ENCODE measurements at places on chromosomes 16 and 17. TPM values are rescaled to one million over a fixed set of nuclear protein-coding genes. Genes with fewer than 3 reads are reported as not detected.

- H3K27me3 ChIP-seq, result no peaks in the 10 kb centered on the region
- no peak overlapping the region for H3K4me3 ChIP-seq
Measured at GRCh38 chr17:49249890-49250522, 19.4 kb upstream of the PHOSPHO1 start.

DNA sequence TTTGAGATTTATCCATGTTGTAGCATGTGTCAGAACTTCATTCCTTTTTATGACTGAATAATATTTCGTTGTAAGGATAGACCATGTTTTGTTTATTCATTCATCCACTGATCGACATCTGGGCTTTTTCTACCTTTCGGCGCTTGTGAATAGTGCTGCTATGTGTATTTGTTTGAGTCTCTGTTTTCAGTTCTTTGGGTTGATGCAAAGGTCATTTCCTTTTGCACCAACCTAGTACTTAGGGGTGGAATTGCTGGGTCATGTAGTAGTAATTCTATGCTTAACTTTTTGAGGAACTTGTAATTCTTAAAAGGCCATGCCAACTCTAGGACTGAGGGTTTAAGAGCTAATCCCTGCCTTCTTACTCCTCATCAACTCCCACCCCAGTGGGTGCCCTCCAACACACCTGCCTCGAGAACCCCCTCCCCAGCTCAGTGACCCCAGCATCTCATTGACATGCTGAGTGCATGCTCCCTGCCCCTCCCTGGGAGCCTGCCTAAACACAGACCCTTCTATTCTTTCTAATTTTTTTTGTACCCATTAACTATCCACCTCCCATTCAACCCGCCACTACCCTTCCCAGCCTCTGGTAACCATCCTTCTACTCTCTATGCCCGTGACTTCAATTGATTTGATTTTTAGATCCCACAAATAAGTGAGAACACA is 51.2 kb downstream of the ABAT start:
- 0 out of 2 replicates have a peak, but pooled peaks cover 13% of the 10 kb centered on the region for H3K27me3 ChIP-seq
- no peaks in the 10 kb centered on the region for H3K36me3 ChIP-seq
- DNase-seq, result no peak
- H3K4me3 ChIP-seq, result no peak overlapping the region
- no peak overlapping the region for H3K27ac ChIP-seq
- H3K4me1 ChIP-seq, result no peaks in the 10 kb centered on the region

- no peaks in the 10 kb centered on the region for H3K4me1 ChIP-seq
- no peaks in the 10 kb centered on the region for H3K36me3 ChIP-seq
- H3K27ac ChIP-seq, result no peak overlapping the region
- peak; percentile 65 for DNase-seq
- no peak overlapping the region for H3K4me3 ChIP-seq
Measured at GRCh38 chr17:62995377-62995885, 29.4 kb downstream of the TANC2 start.

GRCh38 chr16:87974178-87974577 is 22.9 kb downstream of the BANP start:
- DNase-seq, result no peak
- H3K4me3 ChIP-seq, result no peak overlapping the region
- peaks cover 13% of the 10 kb centered on the region for H3K36me3 ChIP-seq

C17orf78 gene
- not detected for total RNA-seq

- no peaks in the 10 kb centered on the region for H3K27me3 ChIP-seq
- peaks cover 76% of the 10 kb centered on the region for H3K36me3 ChIP-seq
- no peak overlapping the region for H3K4me3 ChIP-seq
- no peak for DNase-seq
- no peaks in the 10 kb centered on the region for H3K4me1 ChIP-seq
Measured at GRCh38 chr17:77206158-77206956, 65.6 kb downstream of the SEC14L1 start.

DNA sequence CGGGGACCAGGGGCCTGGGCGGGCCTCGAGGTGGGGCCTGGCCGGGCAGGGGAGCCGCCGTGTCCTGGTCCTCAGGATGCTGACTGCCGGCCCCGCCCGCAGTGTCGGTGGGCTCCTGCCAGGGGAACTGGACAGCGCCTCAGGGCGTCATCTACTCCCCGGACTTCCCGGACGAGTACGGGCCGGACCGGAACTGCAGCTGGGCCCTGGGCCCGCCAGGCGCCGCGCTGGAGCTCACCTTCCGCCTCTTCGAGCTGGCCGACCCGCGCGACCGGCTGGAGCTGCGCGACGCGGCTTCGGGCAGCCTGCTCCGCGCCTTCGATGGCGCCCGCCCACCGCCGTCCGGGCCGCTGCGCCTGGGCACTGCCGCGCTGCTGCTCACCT is 2.3 kb upstream of the PAQR4 start:
- no peak overlapping the region for H3K4me3 ChIP-seq
- H3K36me3 ChIP-seq, result no peaks in the 10 kb centered on the region
- H3K4me1 ChIP-seq, result peaks cover 22% of the 10 kb centered on the region

FZD2 gene
- 11.6 TPM for total RNA-seq

DNA sequence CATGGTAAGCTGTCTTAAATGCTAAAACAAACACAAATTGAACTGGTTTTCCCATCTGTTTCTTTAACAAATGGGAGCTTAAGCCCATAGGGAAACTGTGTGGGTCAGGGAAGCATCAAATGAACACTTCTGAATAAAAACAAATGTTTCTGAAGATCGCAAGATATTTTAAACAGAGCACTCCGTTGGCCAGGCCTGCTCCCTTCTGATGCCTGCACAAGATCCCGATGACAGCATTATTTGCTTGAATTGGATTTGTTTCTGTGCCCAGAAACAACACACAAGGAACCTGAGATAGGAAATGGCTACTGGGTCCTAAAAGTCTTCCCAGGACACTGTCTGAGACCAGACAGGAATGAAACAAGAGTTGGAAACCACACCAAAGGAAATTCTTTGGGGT is 425.8 kb upstream of the ZFHX3 start:
- H3K27ac ChIP-seq, result no peak overlapping the region
- no peaks in the 10 kb centered on the region for H3K4me1 ChIP-seq
- no peak for DNase-seq
- no peaks in the 10 kb centered on the region for H3K27me3 ChIP-seq
- H3K36me3 ChIP-seq, result no peaks in the 10 kb centered on the region

CCDC40 gene
- 7.5 TPM for total RNA-seq

DNA sequence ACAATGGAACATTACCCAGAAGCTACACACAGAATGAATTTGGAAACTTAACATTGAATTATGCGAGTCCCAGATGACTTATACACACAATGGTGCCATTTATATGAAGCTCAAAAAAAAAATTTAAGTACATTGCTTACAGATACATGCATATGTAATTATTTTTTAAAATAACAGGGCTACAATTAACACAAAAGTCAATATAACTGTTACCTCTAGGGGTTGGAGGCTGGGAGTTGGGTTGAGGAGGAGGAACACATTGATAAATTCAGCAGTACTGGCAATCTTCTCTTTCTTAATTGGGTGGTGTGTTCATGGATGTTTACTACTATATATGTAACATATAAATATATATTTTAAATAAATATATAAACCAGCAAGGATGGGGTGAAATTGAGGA is 1.1 kb downstream of the ZNF23 start:
- no peak for DNase-seq
- no peaks in the 10 kb centered on the region for H3K27me3 ChIP-seq
- H3K4me1 ChIP-seq, result peaks cover 13% of the 10 kb centered on the region
- no peak overlapping the region for H3K27ac ChIP-seq

TRPV2 gene
- 0.69 TPM for total RNA-seq

SDK2 gene
- total RNA-seq, result not detected

DNA sequence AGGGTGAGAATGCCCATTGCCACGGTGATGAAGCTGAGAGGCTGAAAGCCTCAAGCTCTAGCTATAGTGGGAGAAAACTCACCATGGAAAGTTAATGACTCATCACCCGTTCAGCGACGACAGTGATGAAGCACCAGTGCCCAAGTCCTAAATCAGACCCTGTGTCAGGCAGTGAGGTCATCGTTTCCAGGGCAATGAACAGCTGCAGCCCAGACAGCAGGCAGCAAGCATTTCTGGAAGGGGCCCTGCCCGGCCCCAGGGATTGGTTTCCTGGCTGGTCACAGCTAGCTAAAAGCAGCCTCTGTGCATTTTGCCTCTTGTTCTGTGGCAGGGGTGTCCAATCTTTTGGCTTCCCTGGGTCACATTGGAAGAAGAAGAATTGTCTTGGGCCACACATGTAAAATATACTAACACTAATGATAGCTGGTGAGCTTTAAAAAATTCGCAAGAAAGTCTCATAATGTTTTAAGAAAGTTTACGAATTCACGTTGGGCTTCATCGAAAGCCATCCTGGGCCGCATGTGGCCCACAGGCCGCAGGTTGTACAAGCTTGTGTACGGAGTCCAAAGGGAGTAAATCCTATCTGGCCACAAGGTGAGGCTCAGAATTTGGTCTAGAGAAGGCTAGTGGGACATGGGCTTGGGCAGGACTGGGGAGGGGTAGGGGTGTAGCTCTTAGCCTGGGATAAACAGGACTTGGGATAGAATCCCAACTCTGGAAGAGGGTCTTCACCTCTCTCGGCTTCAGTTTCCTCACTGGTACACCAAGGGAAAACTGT is 40.6 kb downstream of the MIS12 start:
- DNase-seq, result peak; percentile 85
- peak overlapping the region; percentile 11 for H3K27ac ChIP-seq
- H3K4me1 ChIP-seq, result peaks cover 13% of the 10 kb centered on the region
- H3K4me3 ChIP-seq, result no peak overlapping the region
- H3K27me3 ChIP-seq, result no peaks in the 10 kb centered on the region

KRTAP2-3 gene
- 10.8 TPM for total RNA-seq

GRCh38 chr16:50945171-50945570 is 203.3 kb downstream of the CYLD start:
- no peaks in the 10 kb centered on the region for H3K4me1 ChIP-seq
- DNase-seq, result no peak
- H3K27ac ChIP-seq, result no peak overlapping the region
- H3K4me3 ChIP-seq, result no peak overlapping the region

DNA sequence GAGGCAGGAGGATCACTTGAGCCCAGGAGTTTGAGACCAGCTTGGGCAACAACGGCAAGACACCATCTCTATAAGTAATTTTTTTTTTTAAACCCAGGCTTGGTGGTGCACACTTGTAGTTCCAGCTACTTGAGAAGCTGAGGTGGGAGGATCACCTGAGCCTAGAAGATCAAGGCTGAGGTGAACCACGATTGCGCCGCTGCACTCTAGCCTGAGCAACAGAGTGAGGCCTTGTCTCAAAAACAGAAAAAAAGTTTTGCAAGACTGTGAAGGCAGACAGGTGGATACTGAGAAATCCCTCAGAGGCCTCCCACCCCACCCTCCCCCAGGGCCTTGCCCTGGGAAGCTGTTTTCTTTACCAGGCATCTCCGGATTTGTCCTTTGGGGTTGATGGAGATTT is 125.4 kb downstream of the MGAT5B start:
- H3K4me1 ChIP-seq, result no peaks in the 10 kb centered on the region
- H3K27ac ChIP-seq, result no peak overlapping the region
- no peak overlapping the region for H3K4me3 ChIP-seq
- H3K36me3 ChIP-seq, result no peaks in the 10 kb centered on the region
- H3K27me3 ChIP-seq, result peaks cover 8% of the 10 kb centered on the region

DNA sequence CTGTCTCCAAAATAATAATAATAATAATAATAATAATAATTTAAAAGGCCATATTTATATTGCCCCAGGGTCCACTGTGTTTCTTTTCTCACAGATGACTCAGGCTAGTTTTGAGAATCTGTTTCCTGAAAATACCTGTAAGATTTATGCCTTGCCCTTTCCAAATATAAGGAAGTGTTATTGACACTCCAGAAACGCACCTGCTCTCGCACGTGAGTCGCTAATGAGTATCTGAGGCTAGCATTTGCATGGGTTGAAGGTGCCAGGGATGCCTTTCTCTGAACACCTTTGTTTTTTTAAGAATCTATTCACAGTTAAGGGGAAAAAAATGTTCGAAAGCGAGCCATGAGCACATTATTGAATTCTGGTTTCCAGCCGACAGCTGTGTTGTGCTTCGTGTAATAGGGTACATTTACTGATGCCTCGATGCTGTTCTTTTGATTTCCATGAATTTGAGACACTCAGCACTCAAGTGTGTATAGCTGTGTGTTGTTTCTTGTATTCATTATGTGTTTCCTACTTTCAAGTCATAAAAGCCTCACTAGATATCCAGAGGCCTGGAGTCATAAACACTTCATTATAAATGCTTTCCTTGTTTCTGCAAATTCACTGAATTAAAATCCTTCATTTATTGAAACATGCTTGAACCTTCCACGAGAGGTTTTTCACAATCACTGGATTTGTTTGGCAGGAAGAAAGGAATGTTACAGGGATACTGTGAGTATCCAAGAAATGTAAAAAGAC is 45.0 kb upstream of the NOL11 start:
- H3K27ac ChIP-seq, result no peak overlapping the region
- no peaks in the 10 kb centered on the region for H3K36me3 ChIP-seq
- no peak overlapping the region for H3K4me3 ChIP-seq
- no peak for DNase-seq
- no peaks in the 10 kb centered on the region for H3K4me1 ChIP-seq

GRCh38 chr17:61362396-61362795 is 37.2 kb upstream of the TBX2 start:
- no peak overlapping the region for H3K4me3 ChIP-seq
- no peaks in the 10 kb centered on the region for H3K27me3 ChIP-seq
- no peak for DNase-seq
- H3K36me3 ChIP-seq, result no peaks in the 10 kb centered on the region
- H3K4me1 ChIP-seq, result peaks cover 22% of the 10 kb centered on the region

MYO15A gene
- not detected for total RNA-seq

DNA sequence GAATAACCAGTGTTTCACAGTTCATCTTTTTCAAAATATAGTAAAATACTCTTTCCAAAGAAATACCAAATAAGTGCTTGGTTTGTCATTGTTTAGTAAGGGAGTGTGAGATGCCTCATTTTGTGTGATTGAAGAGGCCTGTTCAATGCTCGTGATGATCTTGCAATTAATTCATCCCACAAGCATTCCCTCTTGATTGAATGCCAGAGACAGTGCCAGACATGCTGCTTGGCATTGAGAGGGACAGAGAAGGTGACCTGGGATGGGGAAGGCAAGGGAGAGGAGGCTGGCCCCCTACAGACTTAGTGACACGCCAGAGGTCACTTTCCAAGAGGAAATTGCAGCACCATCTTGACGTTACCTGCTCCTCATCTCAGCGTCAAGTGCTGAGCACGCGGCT is 49.3 kb downstream of the CLEC16A start:
- no peak for DNase-seq
- H3K36me3 ChIP-seq, result no peaks in the 10 kb centered on the region
- no peaks in the 10 kb centered on the region for H3K27me3 ChIP-seq
- peak overlapping the region; percentile 92 for H3K27ac ChIP-seq

SLC35G6 gene
- not detected for total RNA-seq

GRCh38 chr17:72677714-72678390 is 414.6 kb downstream of the SLC39A11 start:
- H3K27me3 ChIP-seq, result no peaks in the 10 kb centered on the region
- no peaks in the 10 kb centered on the region for H3K36me3 ChIP-seq
- DNase-seq, result peak; percentile 76
- peak overlapping the region; percentile 87 for H3K27ac ChIP-seq

GRCh38 chr17:74642995-74643394 is 19.5 kb upstream of the CD300E start:
- no peak for DNase-seq
- H3K27ac ChIP-seq, result no peak overlapping the region
- no peaks in the 10 kb centered on the region for H3K4me1 ChIP-seq
- H3K36me3 ChIP-seq, result no peaks in the 10 kb centered on the region
- H3K4me3 ChIP-seq, result no peak overlapping the region

SYNRG gene
- total RNA-seq, result 7.3 TPM

TPSD1 gene
- total RNA-seq, result not detected
